ENCODE measurements at places on chromosomes 5 and 9.

GRCh38 chr5:176671890-176672747 lies 24.8 kb downstream of the TSPAN17 start:
- DNase-seq = no peak

DNA sequence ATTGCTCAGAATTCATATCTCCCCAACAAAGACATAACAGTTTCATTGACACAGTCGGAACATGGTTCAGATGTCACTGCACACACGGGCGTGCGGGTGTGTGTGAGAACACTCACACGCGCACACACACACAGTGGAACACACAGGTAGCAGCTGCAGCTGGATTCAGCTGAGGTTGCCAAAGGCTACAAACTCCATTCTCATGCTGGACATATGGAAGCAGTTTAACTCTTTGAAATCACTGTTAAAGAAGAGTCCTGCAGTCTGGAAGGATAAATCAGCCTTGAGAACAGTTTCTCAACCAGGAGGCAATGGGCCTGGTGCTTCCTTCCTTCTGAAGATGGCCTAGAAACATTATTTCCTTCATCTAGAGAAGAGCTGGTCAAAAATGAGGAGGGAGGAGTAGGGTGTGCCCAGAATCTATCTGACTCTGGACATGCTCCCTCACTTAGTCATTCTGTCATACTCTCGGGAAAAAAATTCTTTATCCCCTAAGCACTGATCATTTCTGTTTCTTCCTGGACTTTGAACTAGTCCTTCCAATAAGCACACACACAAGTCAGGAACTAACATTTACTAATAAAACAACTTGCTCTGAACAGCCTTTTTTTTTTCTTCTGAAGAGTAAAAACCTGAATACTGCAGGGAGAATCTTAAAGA lies 160.6 kb downstream of the ZDHHC21 start:
- no peak for DNase-seq

DNA sequence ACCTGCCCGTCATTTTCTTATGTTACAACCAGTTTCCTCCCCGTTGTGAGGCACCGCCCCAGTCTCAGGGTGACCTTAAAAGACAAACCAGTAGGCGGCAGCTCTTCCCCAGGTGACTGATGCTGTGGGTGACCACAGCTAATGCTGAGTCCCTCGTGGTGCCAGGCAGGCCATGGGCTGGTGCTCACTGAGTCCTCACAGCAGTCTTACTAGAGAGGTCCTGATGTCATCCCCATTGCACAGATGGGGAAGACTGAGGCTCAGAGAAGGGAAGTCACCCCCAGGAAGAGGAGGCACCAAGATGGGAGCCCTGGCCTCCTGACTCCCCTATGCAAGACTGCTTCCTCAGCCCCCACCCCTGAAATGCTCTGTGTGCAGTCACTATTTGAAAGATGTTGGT lies 978 bp downstream of the CFAP157 start:
- no peak for DNase-seq

- no peak for DNase-seq
These were observed 1.5 kb downstream of the HAUS6 start for GRCh38 chr9:19101203-19101602.

DNA sequence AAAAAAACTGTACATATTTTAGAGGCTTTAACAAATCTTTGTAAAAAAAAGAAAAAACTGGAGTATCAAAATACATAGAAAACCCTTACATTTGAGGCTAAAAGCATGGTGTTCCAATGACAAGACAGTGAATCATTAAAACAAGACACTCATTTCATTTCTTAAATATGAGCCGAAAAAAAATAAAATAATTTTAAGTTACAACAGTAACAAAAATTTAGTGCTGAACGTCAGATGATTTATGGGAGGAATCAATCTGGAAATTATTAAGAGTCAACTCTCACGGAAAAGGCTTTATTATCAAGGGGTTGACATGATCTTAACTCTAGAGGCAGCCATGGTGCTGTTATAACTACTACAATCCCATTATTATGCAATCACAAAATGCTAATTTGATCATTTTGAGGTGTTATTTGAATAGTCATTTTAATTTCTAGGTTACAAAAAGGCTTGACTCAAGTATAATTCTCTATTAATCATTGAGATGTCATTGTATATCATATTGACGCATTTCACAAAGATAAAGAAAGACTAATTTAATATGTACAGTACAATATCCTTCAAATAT lies 51.9 kb downstream of the MAPKAP1 start:
- DNase-seq = no peak

- DNase-seq = no peak
These were observed 10.9 kb downstream of the CDH18 start for GRCh38 chr5:19977099-19977498.

- DNase-seq = no peak
These were observed 24.8 kb downstream of the AK3 start for GRCh38 chr9:4716163-4716562.

GRCh38 chr5:157130925-157131324 lies 11.7 kb downstream of the MED7 start:
- no peak for DNase-seq

GRCh38 chr5:157657516-157657915 lies 5.3 kb upstream of the SOX30 start:
- no peak for DNase-seq

GRCh38 chr5:141632650-141633049 lies 4.0 kb downstream of the HDAC3 start:
- no peak for DNase-seq

GRCh38 chr5:93054424-93055163 lies 526.4 kb downstream of the NR2F1-AS1 start:
- no peak for DNase-seq

DNA sequence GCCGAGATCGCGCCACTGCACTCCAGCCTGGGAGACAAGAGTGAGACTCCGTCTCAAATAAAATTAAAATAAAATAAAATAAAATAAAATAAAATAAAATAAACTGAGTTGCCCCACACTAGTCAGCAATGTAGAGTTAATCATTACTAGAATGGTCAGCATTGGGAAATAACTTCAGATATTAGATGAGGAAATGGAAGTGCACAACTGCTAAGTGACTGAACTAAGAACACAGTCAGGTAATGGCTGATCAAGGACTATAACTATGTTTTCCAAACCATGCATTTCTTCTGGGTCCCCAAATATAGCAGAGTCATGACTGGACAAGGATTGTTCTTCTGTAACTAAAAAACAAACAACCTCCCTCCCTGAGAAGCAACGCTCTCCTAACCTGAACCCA lies 17.1 kb downstream of the OTP start:
- no peak for DNase-seq

DNA sequence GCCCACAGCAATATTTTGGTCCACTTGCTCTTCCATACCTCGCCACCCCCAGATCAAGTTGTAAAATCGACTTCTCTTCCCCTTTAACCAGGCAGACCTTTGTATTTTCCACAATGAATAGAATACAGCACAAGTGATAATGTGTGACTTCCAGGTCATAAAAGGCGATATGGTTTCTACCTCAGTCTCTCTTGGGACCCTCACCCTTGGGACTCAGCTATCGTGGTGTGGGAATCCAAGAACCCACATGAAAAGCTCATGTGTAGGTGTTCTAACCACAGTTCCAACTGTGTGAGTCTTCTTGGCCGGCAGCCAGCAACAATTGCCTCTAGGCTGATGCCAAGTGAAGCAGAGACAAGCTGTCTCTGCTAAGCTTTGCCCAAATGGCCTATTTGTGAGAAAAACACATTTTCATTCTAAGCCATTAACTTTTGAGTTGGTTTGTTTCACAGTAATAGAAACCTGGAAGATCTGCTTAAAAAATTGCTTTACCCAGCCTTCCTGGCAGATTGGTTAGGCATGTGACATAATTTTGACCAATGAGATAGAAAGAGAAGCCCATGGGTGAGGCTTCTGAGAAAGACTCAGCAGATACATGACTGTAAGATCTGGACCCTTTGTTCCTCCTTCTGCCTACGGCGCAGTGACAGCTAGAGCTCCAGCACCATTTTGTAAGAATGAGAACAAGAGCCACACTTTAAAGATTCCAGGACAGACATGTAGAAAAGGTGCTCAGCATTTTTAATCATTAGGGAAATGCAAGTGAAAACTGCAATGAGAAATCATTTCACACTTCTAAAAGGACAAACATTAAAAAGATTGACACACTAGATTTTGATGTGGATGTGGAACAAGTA lies 18.3 kb upstream of the MLLT3 start:
- peak; percentile 85 for DNase-seq

All from activated naive CD4-positive, alpha-beta T cell treated with anti-CD3 and anti-CD28 coated beads for 36 hours (primary cell).